GDM1 (cell line): ENCODE measurements at places on chromosomes 2 and 18.

GRCh38 chr18:34493099-34493544, 217.0 kb upstream of the DTNA start:
- DNase-seq, result no peak

- DNase-seq, result no peak
Observed at GRCh38 chr18:35695803-35696202, 114.3 kb downstream of the GALNT1 start.

DNA sequence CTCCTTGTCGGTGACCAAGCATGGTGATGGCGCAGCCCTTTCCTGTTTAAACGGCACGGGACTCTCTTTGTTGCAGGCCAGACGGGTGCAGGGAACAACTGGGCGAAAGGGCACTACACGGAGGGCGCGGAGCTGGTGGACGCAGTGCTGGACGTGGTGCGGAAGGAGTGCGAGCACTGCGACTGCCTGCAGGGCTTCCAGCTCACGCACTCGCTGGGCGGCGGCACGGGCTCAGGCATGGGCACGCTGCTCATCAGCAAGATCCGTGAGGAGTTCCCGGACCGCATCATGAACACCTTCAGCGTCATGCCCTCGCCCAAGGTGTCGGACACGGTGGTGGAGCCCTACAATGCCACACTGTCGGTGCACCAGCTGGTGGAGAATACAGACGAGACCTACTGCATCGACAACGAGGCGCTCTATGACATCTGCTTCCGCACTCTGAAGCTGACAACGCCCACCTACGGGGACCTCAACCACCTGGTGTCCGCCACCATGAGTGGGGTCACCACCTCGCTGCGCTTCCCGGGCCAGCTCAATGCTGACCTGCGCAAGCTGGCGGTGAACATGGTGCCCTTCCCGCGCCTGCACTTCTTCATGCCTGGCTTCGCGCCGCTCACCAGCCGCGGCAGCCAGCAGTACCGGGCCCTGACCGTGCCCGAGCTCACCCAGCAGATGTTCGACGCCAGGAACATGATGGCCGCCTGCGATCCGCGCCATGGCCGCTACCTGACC, 17.1 kb downstream of the TUBB6 start:
- no peak for DNase-seq

GRCh38 chr2:81389203-81389602, 1084.7 kb upstream of the LRRTM1 start:
- no peak for DNase-seq

DNA sequence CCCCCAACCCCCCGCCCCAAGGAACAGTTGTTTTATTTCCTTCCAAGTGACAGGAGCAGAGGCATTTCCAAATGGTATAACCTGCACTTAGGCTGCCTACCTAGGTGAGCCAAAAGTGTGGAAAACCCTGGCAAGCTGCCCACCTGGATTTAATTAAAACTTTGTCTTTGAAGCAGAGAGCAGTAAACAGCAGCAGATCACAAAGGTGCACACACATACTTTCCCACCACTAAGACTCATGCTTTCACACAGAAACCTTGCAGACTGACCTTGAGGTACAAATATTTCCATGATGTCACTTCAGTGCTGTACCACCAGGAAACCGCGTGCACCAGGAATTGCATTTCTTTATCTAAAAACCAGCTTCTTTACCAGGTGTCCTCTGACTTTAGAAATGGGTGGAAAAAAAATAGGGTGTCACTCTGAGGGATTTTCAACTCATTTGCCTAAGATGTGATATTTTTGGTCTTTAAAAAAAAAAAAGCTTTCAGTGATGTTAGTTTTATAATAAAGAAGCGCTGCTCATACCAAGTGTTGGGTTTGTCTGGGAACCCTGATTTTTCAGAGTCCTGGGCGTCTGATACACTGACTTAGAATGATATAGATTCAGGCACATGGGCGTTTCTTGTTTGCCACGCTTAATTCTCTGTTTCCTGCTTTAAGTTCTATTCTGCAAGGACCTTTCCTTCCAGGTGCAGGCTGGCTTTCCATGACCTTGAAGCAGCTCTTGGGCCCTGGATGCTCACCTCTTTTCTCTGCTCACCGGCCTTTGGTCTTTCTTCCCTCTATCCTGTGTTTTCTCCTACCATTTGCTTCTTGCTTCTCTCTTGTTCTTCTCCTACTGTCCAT, 70.7 kb upstream of the BCL2L11 start:
- DNase-seq, result no peak

DNA sequence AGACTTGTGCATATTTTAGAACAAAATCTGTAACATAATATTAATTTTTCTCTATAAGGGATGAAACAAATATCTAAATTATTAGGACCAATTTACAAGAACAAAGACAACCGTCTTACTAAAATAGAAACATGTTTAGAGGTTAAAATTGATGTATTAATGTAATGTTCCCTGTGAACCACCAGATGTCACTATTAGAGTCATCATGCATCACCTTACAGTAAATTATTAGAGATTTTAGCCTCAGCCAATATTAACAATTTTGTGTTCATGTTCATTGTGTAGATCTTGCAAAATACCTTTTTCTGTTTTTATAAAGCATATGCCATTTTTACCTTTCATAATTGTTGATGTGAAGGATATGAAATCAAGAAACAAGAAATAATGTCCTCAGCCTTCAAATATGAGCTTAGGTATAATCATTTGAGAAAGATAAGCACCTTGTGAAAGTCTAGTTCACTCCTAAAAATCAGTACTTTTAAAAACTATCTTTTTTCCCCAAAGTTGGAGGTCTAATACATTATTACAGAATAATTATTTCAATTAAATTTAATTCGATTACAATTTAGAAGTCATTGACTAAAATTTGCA, 344.3 kb upstream of the KCNH7 start:
- DNase-seq, result no peak

DNA sequence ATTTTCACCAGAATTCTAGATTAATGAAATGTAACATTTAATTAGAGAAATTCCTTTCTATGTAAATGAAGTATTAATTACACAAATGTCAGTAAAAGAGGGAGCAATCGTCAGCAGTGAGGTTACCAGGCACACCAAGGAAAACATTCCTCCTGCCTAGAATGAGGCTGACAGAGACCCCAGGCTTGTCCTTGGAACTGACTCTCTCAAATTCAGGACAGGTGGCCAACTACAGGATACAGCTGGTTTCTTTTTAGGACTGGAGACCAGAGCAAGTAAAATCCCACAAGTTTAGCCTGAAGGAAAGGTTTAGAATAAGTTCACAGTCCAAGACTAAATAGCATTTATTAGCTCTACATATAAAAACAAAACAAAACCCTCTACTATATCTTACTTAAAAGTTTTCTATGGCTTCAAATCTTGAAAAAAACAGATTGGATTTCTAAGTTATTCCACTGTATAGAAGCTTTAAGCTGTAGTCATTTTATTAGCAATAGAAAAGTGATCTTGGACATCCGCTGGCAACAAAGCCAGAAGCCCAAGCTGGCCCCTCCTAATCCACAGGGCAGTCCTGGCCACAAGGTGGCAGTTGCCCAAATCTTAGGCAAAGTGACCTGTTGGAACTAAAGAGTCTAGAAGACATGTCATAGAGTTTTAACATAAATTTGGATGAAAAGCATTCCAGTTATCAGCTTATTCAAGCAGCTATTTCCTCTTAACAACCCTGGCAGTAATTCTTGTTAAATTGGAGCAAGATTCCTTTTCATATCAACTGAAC, 81.0 kb downstream of the SP3 start:
- no peak for DNase-seq

- no peak for DNase-seq
Observed at GRCh38 chr2:47269316-47270232, 114.5 kb upstream of the STPG4 start.

GRCh38 chr2:53739032-53739431, 28.6 kb upstream of the CHAC2 start:
- no peak for DNase-seq

DNA sequence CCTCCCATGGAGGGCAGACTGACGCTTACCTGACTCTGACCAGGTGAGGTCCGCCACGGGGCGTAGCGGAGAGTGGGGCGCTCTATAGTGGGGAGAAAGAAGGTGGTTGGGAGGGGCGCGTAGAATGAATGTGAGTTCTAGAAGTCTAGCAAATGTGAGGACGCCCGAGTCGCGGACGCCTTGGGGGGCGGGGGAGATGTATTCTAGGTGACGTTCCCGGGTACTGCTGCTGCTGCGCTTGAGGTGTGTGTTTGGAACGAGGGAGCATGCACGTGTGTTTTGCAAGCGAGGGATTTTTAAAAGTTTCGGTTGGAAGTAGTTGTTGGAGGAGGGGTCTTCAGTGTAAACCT, 758 bp downstream of the RIF1 start:
- DNase-seq, result no peak

DNA sequence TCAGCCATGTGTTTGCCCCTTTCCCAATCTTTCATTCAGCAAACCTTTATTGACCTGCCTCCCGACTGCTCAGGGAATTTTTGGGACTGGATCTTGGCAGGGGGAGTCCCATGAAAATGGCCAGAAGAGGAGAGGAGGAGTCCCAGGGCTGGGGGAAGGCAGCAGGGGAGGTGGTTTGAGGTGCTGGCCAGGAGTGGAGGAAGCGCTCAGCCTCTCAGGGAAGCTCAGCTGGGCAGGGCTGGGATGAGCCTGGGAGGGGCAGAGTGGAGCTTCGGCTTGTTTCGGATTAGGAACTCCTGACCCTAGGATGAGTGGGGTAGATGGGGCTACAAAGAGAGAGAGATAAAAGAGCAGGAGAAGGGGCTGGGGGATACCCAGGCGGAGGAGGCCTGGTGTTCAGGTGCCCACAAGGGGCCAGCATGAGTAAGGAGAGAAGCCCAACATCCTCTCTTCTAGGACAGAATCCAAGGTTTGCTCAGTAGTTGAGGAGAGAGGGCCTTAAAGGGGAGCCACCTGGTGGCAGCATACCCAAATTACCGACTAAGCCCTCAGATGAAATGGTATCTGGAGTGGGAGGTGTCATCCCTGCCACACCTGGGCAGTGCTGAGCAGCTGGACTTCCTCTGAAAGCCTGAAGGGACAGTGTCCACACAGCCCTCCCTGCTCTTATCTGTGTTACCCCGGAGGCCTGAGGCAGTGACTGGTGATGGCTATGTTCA, 91.1 kb downstream of the INHBB start:
- DNase-seq, result no peak

DNA sequence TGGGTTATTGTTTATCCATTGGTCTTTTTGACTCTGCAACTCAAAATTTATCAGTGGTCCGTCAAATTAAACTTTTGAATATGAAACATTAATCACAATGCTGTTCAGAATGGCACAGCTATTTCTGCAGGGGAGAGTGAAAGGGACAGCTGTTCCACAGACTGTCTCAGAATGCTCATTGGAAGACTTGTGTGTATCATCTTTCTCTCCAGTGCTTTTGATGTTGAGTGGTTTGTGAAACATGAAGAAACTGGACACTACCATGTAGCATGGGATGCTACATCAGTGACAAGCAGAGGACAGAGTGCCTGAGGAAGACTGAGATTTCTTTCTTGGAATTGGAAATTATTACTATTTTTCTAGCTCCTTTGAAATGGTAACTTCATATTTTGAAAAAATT, 115.7 kb downstream of the PLCL1 start:
- no peak for DNase-seq

- no peak for DNase-seq
Observed at GRCh38 chr2:96484091-96484490, 21.1 kb downstream of the NEURL3 start.

DNA sequence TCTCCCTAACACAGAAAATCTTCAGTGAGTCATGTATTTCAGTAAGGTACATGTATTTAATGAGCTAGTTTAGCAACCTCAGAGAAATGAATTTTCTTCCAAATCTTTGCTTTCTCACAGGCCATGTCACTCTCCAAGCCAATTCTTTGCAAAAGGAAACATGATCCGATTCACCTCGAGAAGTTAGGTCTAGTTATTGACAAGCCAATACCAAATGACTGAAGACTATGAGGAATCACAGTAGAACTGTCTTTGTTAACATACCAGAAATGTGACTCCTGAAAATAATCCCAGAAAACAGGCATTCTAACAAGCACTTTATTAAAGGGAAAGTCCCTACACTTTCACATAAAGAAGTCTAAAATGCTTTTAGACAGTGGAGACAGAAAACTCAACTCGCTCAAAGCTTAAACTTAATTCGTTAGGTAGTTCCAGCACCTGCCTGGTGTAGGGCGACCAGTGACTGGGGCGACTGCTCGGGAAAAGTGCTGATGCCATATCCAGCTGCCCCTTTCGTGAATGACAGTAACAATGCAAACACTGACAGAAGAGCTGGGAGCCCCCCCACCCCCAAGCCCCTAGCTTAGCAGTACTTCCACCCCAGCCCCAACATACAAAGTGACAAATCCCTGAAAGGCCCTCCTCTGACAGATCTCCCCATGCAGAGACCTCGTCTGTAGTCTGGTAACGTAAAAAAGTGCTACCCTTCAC, 1.8 kb downstream of the MEMO1 start:
- no peak for DNase-seq

DNA sequence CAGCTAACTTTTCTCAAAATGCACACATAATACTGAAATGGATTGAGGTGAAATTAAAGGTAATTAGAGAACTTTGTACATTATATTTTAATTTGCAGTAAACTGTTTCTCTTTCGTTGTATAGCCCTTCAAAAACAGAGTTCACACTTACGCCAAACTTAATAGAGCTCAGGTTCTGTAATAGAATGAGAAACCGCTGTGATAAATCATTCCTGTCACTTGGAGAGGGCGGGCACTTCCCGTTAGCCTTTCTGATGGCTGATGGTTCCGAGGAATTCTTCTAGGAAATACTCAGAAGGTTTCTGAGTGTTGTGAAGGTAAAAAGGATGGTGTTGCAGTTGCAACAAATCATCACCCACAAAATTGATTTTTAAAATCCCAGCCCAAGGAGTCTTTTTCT, 155.8 kb upstream of the ALKAL2 start:
- no peak for DNase-seq

GRCh38 chr18:74126684-74127655, 20.7 kb downstream of the FBXO15 start:
- DNase-seq, result no peak

DNA sequence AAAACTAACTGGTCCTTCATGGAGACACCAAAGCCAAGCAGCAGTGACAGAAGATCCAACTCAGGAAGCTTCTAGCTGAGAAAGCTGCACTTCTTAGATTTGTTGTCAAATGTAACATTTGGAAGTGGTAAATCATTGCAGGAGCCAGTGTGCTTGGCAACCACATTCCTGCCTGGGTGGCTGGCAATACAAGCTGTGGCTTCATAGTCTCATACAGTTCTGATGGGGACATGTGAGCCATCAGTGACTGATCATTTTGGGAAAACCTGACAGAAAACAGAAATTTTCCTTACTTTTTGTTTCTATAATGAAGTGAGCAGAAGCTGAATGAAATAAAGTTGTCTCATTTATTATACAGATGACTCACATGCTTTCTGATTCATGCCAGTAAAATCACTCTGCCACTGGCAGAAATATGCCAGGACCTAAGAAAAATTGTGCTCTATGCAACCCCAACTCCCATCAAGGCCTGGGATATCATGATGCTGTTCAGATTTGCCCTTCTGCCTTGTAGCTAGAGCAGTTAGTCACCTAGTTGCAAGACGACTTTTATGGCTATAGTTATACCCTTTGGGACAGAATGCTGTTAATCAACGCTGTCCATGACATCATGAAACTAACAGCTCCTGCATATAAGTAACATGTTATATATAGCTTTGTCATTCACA, 508.1 kb downstream of the ADCYAP1 start:
- no peak for DNase-seq
